Sigmoid colon (tissue), 7 donors: ENCODE measurements at places on chromosomes 5 and 9. TPM values are rescaled to one million over a fixed set of nuclear protein-coding genes. Genes with fewer than 3 reads are reported as not detected.
A peak's percentile ranks its signal among the peaks of the same experiment; 100 is the strongest.

CA9 gene
- not detected for total RNA-seq

TPPP gene
- total RNA-seq, result 15.5 TPM

HRH2 gene
- total RNA-seq, result 1.5 TPM

PCDHAC1 gene
- total RNA-seq, result 0.71 TPM

PLPP1 gene
- total RNA-seq, result 315 TPM

CYSRT1 gene
- not detected for total RNA-seq

SPINK14 gene
- not detected for total RNA-seq

DNA sequence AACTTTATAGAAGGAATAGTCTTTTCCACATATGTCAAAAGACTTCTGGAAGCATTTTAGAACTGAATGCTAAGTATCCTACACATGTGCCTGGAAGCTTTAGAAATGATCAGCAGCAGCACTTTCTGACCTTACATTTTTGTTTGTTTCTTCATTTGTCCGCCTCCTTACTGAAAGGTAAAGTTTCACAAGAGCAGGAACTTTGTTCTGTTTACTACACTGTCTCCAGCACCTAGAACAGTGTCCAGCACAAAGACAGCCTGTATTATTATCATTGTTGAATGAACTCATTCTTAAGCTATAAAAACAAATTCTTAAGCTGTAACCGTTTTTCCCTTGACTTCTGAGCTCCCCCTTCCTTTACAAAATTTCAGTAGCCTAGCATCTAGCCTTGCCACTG is 14.8 kb downstream of the PIP5K1B start:
- DNase-seq, result no peak

GRCh38 chr5:93411716-93412115 is 169.3 kb downstream of the NR2F1-AS1 start:
- no peak for DNase-seq

DNA sequence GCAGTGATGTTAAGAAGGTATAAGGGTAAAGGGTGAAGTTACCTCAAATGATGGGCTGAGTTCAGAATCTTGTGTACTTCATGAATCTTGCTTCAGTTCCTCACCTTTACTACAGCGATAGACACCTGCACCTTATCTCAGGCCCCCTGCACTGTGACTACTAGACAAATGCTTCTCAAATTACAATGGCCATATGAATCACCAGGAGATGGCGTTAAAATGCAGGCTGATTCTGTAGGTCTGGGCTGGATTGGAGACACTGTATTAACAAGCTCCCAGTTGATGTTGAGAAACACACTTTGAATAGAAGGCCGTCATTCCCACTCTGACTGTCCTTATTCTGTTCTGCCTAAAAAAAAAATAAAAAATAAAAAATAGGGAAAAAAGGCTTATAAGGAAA is 29.8 kb downstream of the TARS1 start:
- DNase-seq, result no peak

- no peak for DNase-seq
Measured at GRCh38 chr5:167296066-167296465, 995.4 kb upstream of the WWC1 start.

DNA sequence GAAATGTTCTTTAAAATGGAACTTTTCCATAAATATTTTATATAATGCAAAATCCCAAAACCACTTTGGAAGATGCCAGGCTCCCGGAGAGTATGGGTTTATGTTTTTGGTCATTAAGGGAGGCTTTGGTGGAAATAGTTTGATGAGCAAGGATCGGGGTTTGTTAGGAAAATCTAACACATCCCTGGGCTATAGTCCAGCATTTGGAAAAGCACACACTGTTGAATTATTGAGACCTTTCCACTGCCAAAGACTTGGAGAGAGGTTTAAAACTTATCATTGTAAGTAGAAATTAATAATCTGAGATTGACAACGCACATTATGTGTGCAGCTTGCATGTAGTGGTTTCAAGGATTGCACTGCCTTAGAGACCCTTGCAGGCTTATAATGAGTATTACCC is 156.3 kb downstream of the PARP8 start:
- no peak for DNase-seq

GRCh38 chr9:98807070-98807813 is at the start of gene GALNT12:
GALNT12 (plus strand) TSS chr9:98807670; CDS start chr9:98807699, 29 bp downstream.
- DNase-seq, result peak; percentile 71

GRCh38 chr9:93859431-93860215 is 95.5 kb downstream of the BARX1 start:
- DNase-seq, result no peak
